COR-L47 (cell line): ENCODE measurements at places on chromosomes 2 and 18.

GRCh38 chr2:30729031-30729430 lies 78.2 kb downstream of the CAPN13 start:
- no peak for DNase-seq

DNA sequence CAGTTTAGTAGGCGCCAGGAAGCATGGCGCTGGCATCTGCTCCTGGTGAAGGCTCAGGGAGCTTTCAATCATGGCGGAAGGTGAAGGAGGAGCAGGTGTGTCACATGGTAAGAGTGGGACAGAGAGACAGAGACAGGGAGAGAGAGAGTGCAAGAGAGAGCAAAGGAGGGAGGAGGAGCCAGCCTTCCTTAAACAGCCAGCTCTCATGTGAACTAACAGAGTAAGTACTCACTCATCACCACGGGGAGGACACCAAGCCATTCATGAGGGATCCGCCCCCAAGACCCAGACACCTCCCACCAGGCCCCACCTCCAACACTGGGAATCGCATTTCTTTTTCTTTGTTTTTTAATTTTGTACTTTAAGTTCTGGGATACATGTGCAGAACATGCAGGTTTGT lies 40.8 kb upstream of the CLASP1 start:
- DNase-seq: no peak

DNA sequence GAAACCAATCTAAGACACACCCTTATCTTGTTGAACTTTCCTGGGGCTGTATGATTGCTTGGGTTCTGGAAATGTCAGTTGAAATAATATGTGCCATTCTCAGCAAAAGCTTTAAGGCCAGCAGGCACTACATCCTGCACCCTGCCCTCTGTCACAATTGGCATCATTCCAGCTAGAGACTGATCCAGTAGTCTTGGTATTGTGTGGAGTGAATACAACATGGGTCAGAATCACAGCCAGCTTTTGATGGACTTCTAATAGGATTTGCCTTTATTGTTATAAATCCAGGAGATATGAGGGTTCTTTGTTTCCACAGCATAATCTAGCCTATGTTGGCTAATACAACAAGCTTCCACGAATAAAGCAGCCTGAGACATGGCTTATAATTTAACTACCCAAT lies 617.0 kb upstream of the CDH2 start:
- DNase-seq: peak; percentile 9

- DNase-seq: no peak
These were observed 97.9 kb downstream of the USP40 start for GRCh38 chr2:233468741-233469110.

DNA sequence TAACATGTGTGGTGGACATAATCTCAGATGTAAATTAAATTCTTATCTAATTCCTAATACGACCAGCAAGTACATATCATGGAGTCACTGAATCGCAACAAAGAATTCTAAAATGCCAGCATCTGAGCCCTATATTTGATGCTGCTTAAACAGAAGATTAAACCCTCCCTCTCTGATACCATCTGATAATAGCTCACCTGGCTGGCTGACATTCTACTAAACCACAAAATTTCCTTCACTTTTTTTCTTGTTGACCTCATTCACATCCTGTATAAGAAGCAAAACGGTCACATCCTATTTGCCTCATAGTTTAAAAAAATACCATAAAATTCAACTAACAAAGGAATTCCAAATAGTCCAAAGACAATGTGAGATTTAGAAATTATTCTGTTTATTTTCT lies 371.6 kb upstream of the SLC8A1 start:
- no peak for DNase-seq

DNA sequence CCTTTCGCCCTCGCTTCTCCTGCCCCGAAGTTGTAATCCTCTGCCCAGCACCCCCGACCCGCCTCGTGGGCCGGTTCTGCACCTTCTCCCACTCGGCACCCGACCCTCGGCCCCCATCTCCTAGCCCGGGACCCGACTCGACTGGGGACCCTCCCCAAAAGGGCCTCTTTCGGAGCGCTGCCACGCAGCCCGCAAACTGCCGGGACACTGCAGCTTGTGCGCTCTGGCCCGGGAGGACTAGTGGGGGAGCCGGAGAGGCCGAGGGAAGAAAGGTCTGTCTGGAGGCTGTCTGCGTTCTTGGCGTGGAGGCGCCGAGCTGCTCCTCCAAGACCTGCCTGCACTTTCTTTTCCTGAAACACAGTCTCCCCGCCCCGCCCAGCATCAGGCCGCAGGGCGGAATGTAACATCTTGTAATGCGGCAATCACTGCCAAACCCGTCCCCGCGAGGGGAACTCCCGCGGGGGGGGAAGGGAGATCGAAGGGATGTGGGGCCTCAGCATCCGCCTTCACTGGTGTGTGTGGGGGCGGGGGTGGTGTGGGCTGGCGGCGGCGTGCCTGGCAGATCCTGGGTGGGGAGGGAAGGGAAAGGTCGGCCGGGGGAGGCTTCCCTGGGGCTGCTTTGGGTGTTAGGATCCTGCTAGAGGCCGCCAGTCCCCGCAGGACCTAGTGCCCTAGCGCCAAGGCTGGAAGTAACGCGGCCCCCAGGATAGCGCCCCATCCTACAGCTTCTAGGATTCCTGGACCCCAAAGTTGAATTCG lies 7.4 kb downstream of the DLX2 start:
- DNase-seq: peak; percentile 65

DNA sequence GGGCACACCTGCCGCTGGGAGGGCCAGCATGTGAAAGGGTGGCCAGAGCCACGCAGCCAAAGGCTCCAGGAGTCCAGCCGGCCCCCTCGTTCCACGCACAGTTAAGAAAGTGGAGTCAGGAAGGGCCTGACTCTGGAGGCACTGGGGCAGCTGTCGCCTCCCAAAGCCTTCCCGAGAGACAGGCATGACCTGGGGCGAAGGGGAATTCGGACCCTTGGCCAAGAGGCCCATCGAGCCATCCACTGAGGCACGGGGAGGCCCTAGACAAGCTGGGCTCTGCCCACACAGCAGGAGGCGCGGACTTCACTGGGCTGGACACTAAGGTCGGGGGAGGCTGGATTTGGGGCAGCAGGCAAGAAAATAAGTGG lies 38.5 kb upstream of the SNED1 start:
- no peak for DNase-seq

GRCh38 chr2:207311316-207312005 lies 145.7 kb upstream of the KLF7 start:
- DNase-seq: no peak

- no peak for DNase-seq
These were observed 91.7 kb downstream of the TGOLN2 start for GRCh38 chr2:85236084-85236483.

DNA sequence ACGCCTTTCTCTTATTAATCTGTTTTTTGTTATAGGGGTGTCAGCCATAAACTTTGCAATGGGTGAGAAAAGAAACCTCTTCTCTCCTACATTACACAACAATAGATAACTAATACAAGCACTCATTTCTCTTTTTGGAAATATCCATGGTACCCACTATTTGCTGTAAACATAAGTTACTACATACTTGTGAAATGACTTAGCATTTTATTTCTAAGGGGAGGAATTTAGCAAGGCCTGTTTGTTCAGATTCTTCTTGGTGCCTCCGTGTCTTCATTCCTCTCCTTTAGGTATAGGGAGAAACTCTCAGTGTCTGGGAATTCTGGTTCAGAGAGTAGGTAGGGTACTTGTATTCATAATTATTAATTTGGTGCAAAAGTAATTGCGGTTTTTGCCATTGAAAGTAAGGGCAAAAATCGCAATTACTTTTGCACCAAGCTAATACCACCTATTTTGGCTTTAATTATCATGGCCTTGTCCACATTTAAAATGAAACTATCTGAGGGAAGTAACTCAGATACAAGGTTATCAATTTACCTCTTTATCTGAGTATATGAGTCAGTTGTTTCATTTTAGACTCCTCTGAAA lies 134.8 kb downstream of the MREG start:
- no peak for DNase-seq

GRCh38 chr18:24268784-24269550 lies 128.7 kb downstream of the OSBPL1A start:
- DNase-seq: no peak

- no peak for DNase-seq
These were observed 59.1 kb downstream of the COA5 start for GRCh38 chr2:98548920-98549818.

DNA sequence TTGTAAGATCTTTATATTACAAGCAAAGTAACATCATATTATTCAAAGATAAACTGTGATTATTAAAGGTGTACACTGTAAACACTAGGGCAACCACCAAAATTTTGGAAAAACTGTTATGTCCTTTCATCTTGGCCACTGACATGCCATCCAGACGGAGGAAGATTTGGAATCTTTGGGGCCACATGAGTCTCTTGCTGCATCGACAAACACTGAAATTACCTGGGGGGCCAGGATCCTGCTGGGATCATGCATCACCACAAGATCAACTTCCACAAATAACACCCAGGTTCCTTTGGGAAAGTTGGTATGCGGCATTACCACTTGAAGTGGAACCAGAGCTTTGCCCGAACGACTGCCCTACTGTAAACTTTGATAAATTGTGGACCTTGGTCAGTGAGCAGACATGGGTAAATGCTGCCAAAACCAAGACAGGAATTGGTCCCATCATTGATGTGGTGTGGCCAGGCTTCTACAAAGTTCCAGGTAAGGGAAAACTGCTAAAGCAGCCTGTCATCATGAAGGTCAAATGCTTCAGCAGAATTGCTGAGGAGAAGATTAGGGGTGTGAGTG lies 110.6 kb upstream of the UXS1 start:
- DNase-seq: no peak

DNA sequence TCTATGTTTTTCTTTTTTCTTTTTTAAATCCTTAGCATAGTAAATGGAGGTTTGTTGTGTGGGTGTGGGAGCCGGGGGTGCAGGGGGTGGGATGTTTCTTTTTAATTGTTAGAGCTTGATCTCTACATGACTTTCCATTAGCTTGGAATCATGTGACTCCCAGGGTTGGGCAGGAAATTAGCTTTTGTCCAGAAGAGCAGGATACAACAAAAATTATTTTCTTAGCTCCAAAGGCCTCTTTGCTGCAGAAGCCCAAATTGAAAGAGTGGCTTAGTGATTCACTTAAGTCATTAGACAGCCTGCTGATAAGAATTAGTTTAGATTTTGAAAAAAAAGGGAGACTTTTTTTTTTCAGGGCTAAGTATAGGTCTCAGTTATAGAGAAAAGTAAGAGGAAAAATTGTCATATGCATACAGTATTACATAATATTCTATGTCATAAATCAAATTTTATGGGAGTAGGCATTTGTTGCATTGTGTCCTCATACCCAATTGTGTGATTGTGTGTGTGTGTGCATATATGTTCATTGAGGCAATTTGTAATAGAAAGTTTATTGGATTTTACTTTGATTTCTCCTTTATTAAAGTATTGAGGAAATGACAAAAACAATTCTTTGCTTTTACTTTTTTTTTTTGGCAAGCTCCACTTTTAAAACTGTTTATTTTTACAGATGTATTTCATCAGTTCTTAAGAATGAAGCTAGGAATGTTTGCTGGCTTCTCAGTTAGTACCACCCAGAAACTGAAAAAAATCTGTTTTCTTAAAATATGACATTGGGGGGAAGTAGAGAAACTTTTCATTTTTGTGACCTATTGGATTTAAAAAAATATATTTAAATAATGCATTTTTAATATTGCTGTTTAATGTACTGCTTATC lies 47.4 kb downstream of the TSPYL6 start:
- no peak for DNase-seq

DNA sequence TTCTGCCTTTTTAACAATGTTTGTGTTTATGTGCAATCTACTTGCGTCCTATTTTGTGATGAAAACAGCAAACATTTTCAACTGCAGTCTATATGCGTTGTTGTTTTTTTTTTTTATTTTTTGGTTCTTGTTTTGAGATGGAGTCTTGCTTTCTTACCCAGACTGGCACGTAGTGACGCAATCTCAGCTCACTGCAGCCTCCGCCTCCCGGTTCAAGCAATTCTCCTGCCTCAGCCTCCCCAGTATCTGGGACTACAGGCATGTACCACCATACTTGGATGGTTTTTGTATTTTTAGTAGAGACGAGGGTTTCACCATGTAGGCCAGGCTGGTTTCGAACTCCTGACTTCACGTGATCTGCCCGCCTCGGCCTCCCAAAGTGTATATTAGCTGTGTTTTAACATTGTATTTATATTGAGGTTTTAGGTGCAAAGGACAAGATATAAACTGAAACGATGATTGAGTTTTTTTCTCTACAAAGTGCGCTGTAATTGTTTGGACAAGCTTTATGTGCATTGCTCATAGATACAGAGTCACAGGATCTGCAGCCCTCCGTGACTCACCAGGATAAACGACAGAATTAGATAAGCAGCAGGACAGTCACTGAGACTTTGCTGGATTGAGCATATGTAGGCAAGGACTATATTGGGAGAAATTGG lies 17.4 kb downstream of the CDH7 start:
- no peak for DNase-seq

GRCh38 chr2:30029804-30030203 lies 108.4 kb upstream of the ALK start:
- no peak for DNase-seq
